AG04449 (cell line): ENCODE measurements at places on chromosomes 5 and 9.
A peak's percentile ranks its signal among the peaks of the same experiment; 100 is the strongest.

GRCh38 chr5:35920890-35921289, 17.5 kb downstream of the CAPSL start:
- DNase-seq: no peak

GRCh38 chr5:180771839-180772238, 30.8 kb downstream of the MGAT1 start:
- no peak for DNase-seq

DNA sequence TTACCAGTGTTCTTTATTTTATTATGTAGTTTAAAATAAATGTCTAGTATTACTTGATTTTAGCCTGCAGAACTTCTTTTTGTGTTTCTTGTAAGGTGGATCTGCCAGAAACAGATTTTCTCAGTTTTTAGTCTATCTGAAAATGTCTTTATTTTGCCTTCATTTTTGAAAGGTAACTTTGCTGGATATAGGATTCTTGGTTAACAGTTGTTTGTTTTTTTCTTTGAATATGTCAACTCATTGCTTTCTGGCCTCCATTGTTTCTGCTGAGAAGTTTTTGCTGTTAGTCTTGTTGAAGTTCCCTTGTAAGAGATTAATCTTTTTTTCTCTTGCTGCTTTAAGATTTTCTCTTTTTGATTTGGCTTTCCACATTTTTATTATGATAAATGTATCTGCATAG, 75.5 kb downstream of the MTREX start:
- no peak for DNase-seq

DNA sequence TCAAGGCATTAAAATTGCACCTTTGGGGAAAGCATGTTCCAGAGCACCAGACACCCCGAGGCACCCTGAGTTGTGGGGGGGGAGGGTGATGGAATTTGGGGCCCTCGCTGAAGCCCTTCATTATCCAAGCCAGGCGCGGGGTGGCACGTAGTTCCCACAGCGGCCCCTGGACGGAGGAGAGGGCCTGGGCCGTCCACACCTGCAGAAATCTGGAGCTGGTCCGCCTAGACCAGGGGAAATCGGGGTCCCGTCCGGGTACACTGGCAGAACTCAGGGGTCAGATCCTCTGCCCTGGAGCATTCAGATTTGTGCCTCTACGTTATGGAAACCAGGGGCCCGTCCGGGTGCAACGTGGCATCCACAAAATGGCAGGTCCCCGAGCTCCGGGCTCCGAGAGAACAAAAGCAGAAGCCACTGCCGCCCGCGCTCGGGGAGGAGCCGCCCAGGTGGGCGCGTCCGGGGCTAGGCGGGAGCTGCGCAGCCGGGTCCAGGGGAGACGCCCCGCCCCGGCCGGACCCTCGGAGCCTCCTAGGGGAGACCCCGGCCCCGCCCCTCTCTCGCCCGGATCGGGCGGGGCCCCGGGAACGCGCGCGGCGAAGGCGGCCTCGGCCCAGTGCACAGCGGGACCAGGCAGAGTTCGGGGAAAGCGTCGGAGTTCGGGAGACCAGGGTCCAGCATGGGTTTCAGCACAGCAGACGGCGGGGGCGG, at the start of gene PLEKHG4B:
PLEKHG4B (plus strand) TSS at position 613 of the 708 bp plus-strand sequence; CDS start at position 677, 64 bp downstream.
- DNase-seq: no peak

DNA sequence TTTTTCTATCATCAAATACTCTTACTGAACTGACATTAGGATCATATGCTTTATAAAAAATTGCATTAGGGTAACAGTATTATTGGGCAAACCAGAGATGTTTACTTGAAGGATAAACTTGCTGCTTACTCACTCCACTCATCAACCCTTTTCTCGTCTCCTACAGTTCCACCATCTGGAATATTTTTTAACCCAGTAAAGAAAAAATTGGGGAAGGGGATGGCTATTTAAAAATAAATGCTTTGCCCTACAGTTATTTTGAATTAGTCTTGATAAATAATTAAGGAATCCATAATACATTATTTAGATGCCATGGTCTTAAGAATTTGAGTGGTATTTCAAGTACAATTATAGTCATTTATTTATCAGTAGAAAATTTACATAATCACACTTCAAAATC, 225.8 kb downstream of the MEF2C start:
- DNase-seq: no peak

GRCh38 chr9:72464857-72465592, 56.4 kb upstream of the TMC1 start:
- DNase-seq: no peak

- peak; percentile 85 for DNase-seq
These were observed 195.3 kb upstream of the KLF9 start for GRCh38 chr9:70609542-70610286.

DNA sequence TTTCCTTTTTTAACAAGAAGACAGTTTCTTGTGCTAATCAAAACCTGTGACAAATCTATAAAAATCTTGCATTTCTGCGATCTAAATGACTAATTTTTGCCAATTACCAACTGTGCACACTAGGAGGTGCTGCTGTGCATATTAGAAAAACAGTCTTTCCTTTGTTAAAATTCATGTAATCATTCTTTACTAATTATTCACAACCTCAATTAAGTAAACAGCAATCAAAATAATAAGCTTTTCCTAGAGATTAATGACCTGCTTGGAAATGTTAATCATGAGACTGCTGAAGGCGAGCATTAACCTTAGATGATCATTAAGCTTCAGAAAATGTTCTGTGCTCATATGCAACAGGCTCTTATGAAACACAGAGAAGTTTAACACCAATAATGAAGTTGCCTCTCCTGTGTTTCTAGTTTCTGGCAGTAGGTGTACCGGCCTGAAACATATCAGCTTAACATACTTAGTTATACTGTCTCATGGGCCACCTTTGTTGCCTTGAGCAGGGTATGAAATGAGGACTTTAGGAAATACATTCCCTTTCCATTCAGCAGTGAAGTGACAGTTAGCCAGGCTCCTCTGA, 17.7 kb downstream of the RFESD start:
- DNase-seq: no peak

GRCh38 chr5:6556089-6556801, 76.6 kb downstream of the NSUN2 start:
- DNase-seq: no peak

- DNase-seq: no peak
These were observed 108.6 kb downstream of the ACER2 start for GRCh38 chr9:19517202-19517942.

DNA sequence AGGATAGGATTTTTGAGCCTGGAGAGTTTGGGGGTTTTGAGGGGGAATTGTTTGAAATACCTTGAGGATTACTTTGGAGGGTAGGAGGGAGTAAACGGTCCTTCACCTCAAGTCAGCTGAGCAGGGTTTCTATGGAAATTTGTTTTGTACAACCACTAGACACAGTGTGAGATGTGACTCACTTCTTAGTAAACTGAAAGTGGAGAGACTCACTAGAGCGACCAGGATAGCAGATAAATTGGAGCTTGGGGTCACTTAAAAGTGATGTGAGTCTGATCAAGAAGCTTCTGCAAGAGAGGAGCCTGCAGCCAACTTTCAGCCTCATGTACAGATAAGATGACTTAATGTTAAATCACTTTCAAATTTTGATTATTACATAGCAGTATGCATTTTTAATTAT, 1945.9 kb upstream of the NUDT12 start:
- no peak for DNase-seq

DNA sequence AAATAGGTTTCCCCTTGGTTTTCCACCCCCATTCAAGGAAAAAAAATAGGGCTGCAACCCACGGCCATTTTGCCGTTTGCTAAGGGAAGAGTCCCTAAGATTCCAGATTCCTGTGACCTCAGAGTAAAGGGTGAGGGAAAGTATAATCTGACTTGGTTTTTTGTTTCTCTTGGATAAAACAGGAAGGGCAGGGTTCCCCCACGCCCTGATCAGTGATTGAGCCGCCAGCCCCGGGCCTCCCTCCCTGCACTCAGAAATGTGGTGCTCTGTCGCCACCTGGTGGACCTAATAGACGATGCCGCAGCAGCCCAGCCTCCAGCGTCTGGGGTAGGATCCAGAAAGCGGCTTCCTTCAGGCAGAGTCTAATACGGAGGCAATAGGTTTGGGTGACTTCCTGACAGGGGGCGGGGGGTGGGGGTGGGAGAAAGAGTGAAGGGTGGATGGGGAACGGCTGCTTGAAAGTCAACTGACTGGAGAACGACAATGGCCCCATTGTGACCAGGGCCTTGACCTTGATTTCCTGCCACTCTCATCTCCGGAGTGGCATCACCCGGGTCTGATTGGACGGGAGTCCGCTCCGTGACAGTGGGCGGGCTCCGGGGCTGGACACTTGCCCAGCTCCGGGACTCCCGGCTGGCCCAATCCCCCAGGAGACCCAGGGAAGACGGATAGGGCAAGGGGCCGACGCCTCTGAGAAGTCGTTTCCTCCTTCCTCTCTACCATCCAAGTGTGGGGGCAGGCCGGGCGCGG, 17.8 kb upstream of the CYSTM1 start:
- DNase-seq: no peak

DNA sequence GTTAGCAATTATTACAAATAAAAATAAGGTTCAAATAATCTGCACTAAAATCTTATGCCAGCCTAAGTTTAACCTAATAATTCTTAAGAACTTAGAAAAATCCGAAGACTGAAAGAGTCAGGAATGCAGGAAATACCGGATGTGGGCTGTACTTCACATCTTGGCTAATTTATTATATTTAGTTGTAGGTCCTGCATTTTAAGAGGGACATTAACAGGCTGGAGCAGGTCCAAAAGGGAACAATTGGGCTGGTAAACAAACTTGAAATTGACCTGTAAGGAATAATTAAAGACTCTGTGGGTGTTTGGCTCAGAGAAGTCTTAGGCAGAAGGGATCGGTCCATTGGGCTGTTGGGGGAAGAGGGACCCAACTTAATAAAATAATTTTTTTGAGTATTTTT, 18.4 kb downstream of the GLRA1 start:
- DNase-seq: no peak

- peak; percentile 2 for DNase-seq
These were observed 45.2 kb downstream of the ANKDD1B start for GRCh38 chr5:75656311-75657003.

DNA sequence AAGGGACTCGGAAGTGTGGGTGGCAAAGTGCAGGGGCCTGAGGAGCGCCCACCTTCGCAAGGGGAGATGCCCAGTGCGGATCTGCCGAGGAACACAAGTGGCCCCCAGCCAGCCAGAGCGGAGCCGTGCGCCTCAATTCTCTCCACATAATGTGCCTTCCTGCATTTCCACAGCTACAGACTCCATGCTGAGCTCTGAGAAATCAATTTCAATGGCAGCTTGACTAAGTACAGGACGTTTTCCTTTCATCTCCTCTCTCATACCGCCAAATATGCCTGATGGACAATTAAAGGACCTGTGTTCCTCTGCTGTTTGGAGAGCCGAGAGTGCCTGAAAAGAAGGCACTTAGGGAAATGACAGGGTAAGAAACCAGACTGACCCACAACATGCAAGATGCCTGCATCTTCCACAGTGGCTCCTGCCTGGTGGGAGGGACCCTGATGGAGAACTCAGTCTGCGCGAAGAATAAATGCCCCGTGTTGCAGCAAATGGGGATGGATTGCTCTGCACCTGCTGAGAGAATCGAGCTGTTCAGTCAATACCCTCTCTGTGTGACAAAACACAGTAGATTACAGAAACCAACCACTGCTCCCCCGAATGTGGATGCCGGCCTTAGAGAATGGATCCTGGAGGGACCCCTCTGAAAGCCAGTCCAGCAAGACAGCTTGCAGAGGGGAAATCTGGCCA, 38.6 kb upstream of the OLFM1 start:
- DNase-seq: no peak

DNA sequence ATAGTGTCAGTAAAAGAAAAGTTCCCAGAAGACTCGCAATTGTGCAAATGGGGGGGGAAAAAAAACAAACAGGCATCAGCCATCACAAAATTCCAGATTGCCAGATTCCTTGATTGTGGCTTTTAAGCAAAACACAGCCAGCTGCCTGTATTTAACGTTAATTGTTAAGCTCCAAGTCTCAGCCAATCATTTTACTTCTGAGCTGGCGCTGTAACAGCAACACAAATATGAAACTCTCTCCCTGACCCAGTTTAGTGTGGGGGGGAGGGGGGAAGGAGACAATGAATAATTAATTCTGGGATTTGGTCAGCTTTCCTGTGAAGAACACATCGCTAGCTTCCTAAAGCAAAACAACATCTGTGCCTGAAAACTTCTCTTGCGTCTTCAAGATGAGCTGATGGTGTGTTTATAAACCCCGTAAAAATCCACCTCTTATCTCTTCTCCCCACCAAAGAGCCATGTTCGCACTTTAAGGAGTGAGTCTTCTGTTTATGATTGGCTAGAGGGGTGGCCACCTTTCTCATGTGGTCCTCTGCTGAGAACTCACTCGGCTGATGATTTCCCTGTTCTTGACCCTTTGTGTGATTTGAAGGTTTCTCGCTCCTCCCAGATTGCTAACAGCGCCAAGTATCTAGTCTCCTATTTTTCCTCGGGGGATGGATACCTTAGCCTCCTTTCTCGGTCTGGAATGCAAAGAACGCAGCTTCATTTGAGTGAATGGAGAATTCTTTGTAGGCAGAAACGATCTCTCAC, 160.2 kb upstream of the DAPK1 start:
- no peak for DNase-seq

GRCh38 chr5:112346411-112347044, 72.5 kb downstream of the EPB41L4A start:
- DNase-seq: no peak

GRCh38 chr9:137969685-137970084, 92.1 kb downstream of the CACNA1B start:
- DNase-seq: no peak

GRCh38 chr5:41211417-41211816, 1.9 kb downstream of the C6 start:
- no peak for DNase-seq

GRCh38 chr9:10248890-10249289, 363.9 kb downstream of the PTPRD start:
- no peak for DNase-seq

- no peak for DNase-seq
These were observed 41.9 kb upstream of the ZNF354A start for GRCh38 chr5:178772351-178772750.

- no peak for DNase-seq
These were observed 423.3 kb downstream of the EFNA5 start for GRCh38 chr5:107247427-107247826.

DNA sequence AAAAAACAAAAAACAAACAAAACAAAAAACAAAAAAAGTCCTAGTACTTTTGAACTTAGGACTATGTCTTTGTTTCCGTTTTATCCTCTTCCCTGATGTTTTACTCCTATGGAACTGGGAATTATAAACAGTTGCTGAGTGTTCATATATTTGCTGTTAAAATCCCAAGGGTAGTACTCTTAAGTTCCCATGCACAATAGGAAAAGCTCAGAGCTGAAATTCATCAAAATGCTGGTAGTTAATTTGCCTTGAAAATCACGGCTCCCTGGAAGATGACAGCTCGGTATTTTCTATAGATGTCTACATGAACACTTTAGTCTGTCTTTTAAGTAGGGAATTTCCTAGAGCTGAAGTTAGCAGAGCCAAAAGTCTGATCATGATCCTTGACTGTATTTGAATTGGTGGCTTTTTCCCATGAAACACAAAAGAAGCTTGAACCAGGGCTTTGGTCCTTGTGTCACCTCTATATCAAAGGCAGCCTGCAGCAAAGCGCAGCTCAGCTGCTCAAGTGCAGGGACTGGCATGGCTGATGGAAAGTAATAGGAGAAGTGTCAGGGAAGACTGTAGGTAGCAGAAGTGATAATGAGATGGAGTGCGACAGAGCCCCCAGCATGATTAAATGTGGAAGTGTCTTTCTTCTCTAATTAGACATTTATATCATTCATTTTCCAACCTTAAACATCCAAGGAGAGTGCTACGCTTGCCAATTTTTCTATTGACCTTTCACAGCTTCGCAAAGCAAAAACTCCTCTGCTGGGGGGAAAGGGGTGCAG, 310.9 kb downstream of the TRIM36 start:
- no peak for DNase-seq
